HCT116 (cell line): ENCODE measurements at places on chromosomes 6 and 20. TPM values are rescaled to one million over a fixed set of nuclear protein-coding genes. Genes with fewer than 3 reads are reported as not detected.

DNA sequence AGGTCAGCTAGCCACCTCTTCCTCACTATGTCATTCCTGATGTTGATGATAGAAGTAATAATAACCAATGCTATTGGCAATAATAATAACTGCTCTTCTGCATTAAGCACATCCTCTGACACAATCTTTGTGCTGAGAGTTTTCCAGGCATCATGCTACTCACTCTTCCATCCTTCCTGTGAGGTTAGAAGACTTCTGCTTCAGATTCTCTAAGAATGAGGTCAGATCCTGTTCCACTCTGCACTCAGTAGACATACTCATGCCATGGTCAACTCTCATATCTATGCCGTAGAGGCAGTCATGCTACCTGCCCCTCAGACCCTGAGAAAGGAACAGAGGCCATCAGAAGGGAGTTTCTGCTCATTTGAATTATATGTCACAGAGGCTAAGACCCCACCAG is 98.1 kb upstream of the TOP1 start:
- DNase-seq = no peak

DNA sequence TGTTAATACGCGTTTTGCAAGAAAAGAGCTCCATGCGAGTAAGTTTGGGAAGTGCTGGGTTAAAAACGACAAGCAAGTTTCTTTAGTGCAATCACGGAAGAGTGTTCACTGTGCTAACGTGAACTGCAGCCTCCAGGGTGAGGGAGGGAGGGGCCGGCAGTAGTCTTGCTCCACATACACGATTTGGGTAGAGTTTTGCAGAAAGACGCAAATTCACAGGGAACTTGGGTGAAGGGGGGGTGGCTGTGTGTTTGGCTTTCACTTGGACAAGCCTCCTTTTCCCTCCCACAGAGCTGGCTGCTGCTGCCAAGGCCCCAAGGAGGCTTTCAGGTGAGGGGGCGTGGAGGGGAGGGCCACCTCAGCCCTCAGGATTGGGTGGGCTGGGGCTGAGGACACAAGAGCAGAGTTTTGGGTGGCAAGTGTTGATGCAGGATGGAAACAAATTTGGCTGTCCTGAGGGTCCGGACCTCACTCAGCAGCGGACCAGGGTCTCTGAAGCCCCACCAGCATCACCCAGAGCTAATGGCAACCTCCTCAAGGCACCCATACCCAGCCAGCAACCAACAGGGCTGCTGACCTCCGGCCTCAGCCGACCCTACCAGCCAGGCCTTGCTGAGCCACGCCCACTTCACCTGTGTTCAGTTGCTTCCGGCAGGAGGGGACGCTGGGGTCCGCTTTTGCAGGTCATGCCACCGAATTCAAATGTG is 204.5 kb downstream of the ERMARD start:
- no peak for DNase-seq

GRCh38 chr20:6703656-6704055 is 63.8 kb upstream of the BMP2 start:
- DNase-seq = no peak

- DNase-seq = peak; percentile 28
These were observed 113.5 kb upstream of the PHACTR1 start for GRCh38 chr6:12602951-12603672.

DNA sequence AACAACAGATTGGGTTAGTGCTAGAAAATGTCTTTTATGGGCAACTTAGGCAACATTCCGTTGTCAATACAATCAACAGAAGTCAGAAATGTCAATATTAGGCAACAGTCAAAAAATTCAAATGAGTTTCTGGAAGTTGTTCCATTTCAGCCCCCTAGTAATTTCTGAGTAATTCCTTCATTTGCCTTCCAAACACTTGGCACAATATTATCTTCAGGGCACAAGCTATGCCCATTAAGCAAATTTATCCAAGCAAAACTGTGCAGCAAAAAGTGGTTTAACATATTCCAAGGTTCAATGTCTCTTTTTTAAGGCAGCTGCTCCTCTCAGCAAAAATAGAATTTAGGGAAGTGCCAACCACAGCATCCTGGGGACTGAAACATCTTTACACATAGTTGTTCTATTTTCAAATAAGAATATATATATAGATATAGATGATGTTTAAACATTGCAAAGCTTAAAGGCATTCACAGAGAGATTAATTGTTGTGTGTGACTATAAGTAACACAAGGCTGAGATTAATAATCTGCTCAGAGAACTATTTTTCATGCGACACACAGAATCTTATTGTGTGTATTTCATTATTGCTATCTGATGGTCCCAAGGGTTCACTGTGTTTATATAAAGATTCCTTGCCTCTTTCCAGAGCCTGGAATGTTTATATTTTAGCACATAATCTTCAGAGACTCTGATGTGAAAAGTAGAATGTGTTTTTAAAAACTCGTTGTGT is 75.2 kb upstream of the ADTRP start:
- no peak for DNase-seq

Gene PMEPA1
- 0.64 TPM for total RNA-seq

Gene MAS1
- total RNA-seq = not detected

Gene BMP7
- 7.0 TPM for total RNA-seq
